Camera-type eye (tissue), 1 donor: ENCODE measurements at places on chromosomes 4 and X. TPM values are rescaled to one million over a fixed set of nuclear protein-coding genes. Genes with fewer than 3 reads are reported as not detected.

Gene SHOX
- total RNA-seq: 7.3 TPM

Gene L1CAM
- 57.3 TPM for total RNA-seq

Gene CXCL10
- total RNA-seq: 1.4 TPM

Gene BCAP31
- 57.0 TPM for total RNA-seq

Gene SLITRK4
- 16.2 TPM for total RNA-seq

Gene USP17L25
- total RNA-seq: not detected

Gene STK32B
- 11.7 TPM for total RNA-seq

Gene PRKG2
- total RNA-seq: 5.0 TPM

Gene DCAF8L2
- not detected for total RNA-seq

Gene P2RY8
- 1.4 TPM for total RNA-seq

Gene PCSK1N
- 46.4 TPM for total RNA-seq

Gene DCAF12L2
- total RNA-seq: 4.4 TPM

Gene SLBP
- total RNA-seq: 35.4 TPM

Gene TRIM60
- total RNA-seq: not detected

Gene CD38
- total RNA-seq: 2.5 TPM

Gene SPANXN4
- not detected for total RNA-seq

Gene LRAT
- total RNA-seq: 7.0 TPM

Gene PABPC1L2B
- 0.38 TPM for total RNA-seq

Gene SLC49A3
- 3.5 TPM for total RNA-seq

Gene AFM
- not detected for total RNA-seq

Gene MAGEA1
- not detected for total RNA-seq

Gene STPG2
- total RNA-seq: 1.2 TPM

Gene FRAS1
- 23.5 TPM for total RNA-seq

Gene ACE2
- 1.7 TPM for total RNA-seq

Gene TAF7L
- not detected for total RNA-seq

Gene GAB1
- 71.1 TPM for total RNA-seq

Gene ARL9
- 0.99 TPM for total RNA-seq

Gene LANCL3
- 2.5 TPM for total RNA-seq

Gene MTTP
- 1.6 TPM for total RNA-seq

Gene ANOS1
- 49.4 TPM for total RNA-seq

Gene ZDHHC15
- 8.0 TPM for total RNA-seq

Gene USP17L24
- total RNA-seq: not detected

Gene HSFX3
- not detected for total RNA-seq

Gene ARR3
- 9.8 TPM for total RNA-seq

Gene WDFY3
- 205 TPM for total RNA-seq

Gene PRRG1
- total RNA-seq: 17.5 TPM

Gene XAGE3
- not detected for total RNA-seq

Gene NAP1L3
- total RNA-seq: 48.2 TPM

Gene NEK1
- total RNA-seq: 28.9 TPM

Gene JCHAIN
- total RNA-seq: 3.0 TPM

Gene GATA1
- total RNA-seq: 0.44 TPM

Gene AKAP4
- total RNA-seq: not detected

Gene F8A3
- total RNA-seq: 3.1 TPM

Gene ARAP2
- 8.7 TPM for total RNA-seq

Gene GPRASP3
- 24.7 TPM for total RNA-seq

Gene BGN
- total RNA-seq: 106 TPM

Gene ADRA2C
- total RNA-seq: 8.5 TPM

Gene POU3F4
- total RNA-seq: not detected

Gene USP17L13
- total RNA-seq: not detected

Gene STAP1
- total RNA-seq: 0.44 TPM

Gene TRAM1L1
- total RNA-seq: 12.1 TPM

Gene CXorf38
- 16.0 TPM for total RNA-seq

Gene SLC9A7
- total RNA-seq: 21.4 TPM

Gene GASK1B
- total RNA-seq: 46.1 TPM
